ENCODE measurements at places on chromosomes 13 and 19. TPM values are rescaled to one million over a fixed set of nuclear protein-coding genes. Genes with fewer than 3 reads are reported as not detected.

The KCNRG gene
- total RNA-seq: 0.33 TPM

The C19orf67 gene
- not detected for total RNA-seq

The CYP4F22 gene
- not detected for total RNA-seq

The FGF14 gene
- total RNA-seq: 0.51 TPM

Data from mesangial cell (primary cell).